Mucosa of descending colon (tissue), 3 donors: ENCODE measurements at places on chromosomes 16 and 17. TPM values are rescaled to one million over a fixed set of nuclear protein-coding genes. Genes with fewer than 3 reads are reported as not detected.

The JMJD6 gene
- 30.3 TPM for total RNA-seq

The KRTAP4-6 gene
- total RNA-seq = not detected

The TSR3 gene
- 54.1 TPM for total RNA-seq

The SEZ6L2 gene
- total RNA-seq = 6.1 TPM

GRCh38 chr16:83599789-83600462, 207.9 kb upstream of the HSBP1 start:
- DNase-seq = no peak

The IL34 gene
- total RNA-seq = 1.2 TPM

- DNase-seq = no peak
These were observed 6.4 kb downstream of the CUEDC1 start for GRCh38 chr17:57948555-57949420.
